ENCODE measurements at places on chromosomes 16 and 17. TPM values are rescaled to one million over a fixed set of nuclear protein-coding genes. Genes with fewer than 3 reads are reported as not detected.

Gene CAPNS2
- total RNA-seq = 71.3 TPM

Gene DVL2
- total RNA-seq = 47.5 TPM

Gene KRT16
- 142 TPM for total RNA-seq

Gene TMEM132E
- total RNA-seq = 0.49 TPM

DNA sequence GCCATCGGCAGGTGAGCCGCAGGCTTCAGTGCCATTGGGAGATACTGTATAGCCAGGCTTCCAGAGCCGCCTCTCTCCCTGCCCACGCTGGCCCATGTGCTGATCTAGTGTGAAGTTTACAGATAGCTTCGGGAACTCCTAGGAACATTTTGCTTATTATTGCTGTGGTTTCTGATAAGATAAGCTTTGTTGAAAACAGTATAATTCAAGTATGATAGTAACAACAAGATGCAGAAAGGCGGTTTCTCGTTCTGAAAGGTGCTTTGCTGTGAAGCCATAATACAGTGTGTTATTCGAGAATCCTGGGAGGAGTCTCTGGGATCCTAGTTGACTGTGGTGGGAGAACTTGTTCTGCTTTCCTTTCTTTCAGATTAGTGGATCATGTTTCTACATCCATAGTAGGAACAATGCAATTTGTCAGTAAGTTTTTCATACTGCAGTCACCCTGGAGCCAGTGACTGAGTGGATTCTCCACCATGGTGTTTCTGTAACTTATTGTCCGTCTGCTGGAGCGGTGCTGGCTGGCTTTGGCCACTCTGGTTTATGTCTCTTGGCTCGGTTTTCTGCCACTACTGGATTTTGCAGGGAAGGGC is 31.5 kb downstream of the RAB11FIP3 start:
- peak; percentile 17 for DNase-seq

- no peak for DNase-seq
Observed at GRCh38 chr17:82911822-82912221, 72.0 kb upstream of the ZNF750 start.

- DNase-seq = no peak
Observed at GRCh38 chr17:43768943-43769342, 9.8 kb downstream of the DUSP3 start.

- no peak for DNase-seq
Observed at GRCh38 chr16:56048425-56049105, 142.7 kb upstream of the GNAO1 start.

- DNase-seq = no peak
Observed at GRCh38 chr16:9612267-9612666, 520.8 kb downstream of the HAPSTR1 start.
